ENCODE measurements at places on chromosomes 1 and 21.

DNA sequence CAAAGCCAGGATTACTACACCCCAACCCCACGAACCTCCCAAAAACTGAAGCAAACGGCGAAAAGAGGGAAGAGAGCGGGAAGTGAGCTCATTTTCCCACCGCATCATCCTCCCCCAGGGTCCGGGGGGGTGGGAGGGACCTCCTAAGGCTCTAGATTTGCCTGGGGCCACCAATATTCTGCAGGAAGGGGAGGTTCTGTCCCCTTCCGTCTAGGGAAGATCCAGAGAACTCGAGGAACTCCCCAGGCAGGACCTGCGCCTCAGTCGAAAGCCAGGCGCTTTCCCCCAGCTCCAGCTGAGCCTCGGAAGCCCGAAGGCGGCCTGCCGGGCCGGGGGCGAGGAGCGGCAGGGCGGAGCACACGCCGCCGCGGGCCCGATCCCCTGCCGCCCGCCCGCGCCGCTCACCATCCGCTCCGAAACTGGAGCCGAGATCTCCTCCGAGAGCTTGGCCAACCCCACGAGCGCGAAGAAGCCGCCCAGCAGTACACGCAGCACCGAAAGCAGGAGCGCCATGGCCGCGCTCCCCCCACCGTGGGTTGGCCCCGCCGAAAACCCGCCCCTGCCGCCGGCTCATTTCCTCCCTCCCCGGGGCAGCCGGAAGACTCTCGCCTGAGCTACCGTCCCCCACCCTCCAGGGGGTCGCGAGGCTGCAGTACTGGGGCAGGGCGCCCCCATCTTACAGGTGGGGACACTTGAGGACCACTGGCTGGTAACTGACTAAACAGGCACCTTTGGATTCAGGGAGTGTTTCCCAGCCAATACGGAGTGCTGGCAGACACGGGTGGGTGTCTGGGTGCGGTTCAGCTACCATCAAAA is at the start of gene TMEM35B:
TMEM35B (minus strand) TSS at position 555 of the 816 bp plus-strand sequence; CDS start at position 513, 42 bp downstream.
- DNase-seq = peak; percentile 47

DNA sequence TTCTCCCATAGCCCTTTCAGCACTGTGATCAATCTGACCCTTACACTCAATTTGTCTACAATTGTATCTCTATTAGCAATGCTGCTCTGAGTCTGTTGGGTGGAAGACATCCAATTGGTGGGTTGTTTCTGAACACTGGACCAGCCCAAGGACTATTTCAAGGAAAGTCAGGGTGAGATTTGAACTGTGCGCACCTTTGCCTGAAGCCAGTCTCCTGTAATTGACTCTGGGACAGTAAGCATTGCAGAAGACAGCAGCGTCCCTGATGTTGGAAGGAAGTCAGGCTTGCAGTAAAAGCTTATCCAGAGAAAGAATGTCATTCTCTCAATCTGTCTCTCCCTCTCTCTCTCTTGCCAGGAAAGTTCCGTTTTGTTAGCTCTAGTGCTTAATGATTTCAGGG is 233.9 kb downstream of the KIF26B start:
- DNase-seq = no peak

GRCh38 chr1:60449876-60450275 is 376.3 kb upstream of the C1orf87 start:
- no peak for DNase-seq

DNA sequence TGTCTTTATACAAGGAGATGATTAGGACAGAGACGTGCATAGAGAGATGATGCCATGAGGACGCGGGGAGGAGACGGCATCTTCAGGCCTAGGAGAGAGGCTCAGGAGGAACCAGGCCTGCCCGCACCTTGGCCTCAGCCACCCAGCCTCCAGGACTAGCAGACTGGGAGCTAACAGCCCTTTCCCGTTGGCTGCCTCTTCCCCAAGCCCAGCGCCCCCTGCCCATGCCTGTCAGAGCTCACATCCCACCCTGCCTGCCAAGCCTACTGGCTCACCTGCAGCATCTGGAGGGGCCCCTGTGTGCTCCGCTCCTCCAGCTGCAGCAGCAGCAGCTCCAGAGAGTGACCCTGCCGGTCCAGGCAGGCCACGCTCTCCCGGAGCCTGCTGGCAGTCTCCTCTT is 4.0 kb upstream of the TRIM11 start:
- DNase-seq = no peak

DNA sequence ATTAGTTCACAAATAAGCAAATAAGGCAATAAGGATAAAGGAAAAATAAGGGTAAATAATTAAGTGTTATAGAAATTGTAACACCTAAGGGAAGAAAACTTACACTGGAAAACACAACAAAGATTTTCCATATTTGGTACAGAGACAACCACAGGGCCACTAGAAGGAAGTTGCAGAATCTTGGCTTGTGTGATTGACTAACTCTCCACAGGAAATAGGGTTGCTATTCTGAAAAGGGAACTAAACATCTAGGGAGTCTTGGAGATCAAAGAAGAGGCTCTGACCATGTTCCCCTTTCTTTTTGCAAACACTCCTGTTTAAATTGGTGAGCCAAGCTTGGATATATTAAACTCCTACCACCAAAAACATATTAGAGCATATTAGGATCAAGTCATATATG is 59.1 kb downstream of the APCS start:
- DNase-seq = no peak

GRCh38 chr21:16243396-16243795 is 513.6 kb downstream of the USP25 start:
- no peak for DNase-seq
